Stimulated activated CD4-positive, alpha-beta T cell treated with anti-CD3 and anti-CD28 coated beads, Interleukin-1b, Interleukin-23, amount 100 ng/mL, for 1 hour (primary cell): ENCODE measurements at places on chromosomes 5 and 9.

GRCh38 chr5:125372694-125373631 is 626.5 kb upstream of the ZNF608 start:
- DNase-seq, result no peak

- no peak for DNase-seq
Observed at GRCh38 chr9:137760426-137760825, 117.2 kb upstream of the CACNA1B start.

- DNase-seq, result no peak
Observed at GRCh38 chr9:14098486-14099180, 215.3 kb downstream of the NFIB start.

DNA sequence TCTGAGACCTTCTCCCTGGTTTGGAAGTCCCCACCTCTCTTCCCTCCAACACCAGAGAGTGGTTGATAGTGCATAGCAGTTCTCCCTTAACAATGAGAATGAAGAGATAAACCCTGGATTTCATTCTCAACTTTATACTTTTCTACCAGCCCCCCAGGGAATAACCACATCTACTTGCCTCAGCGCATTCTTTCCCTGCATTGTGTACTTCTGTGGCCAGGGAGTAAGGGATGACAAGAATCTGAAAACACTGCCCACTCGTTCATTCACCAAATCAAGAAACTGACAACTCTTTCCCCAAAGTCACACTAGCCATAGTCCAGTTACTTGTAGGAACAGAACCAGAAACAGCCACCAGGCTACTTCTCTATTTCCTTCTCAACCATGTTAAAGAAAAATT is 46.0 kb upstream of the SPIN1 start:
- DNase-seq, result no peak

DNA sequence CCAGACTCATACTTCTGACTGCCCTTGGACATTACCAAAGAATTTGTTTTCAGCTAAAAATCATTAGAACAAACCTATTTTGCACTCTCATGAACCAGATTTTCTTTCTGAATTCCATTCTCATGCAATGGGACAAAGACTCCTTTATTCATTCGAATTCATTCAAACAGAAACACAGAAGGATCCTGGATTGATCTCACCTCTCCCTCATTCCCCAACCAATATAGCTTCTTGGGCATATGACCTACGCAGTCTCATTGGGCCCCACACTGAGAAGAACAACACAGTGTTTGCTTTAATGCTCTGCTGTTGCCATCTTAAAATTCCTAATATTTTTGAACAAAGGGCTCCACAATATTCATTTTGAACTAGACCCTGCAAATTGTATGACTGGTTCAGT is 392.4 kb downstream of the CTNND2 start:
- DNase-seq, result no peak
